GDM1 (cell line): ENCODE measurements at places on chromosomes 13 and 19.

DNA sequence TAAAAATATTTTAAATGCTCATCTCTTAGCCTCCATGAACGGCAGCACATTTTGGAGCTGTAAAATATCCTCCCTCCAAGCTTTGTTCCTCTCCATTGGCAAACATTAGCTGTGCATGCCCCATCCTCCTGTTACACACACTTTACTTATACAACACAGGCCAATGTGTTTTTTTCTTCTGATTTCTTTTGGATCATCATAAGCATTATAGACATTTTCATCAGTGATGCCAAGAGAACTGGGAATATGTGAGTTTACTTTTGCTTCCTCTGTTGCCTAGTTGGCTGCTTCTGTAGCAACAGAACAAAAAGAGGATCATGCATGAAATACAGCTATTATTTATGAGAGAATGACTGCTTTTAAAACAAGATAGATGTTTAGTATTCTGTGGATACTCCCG, 142.6 kb downstream of the PCDH9 start:
- no peak for DNase-seq

GRCh38 chr13:71712988-71713653, 153.9 kb downstream of the DACH1 start:
- DNase-seq = no peak

GRCh38 chr13:45516757-45517156, 52.0 kb downstream of the COG3 start:
- DNase-seq = no peak

DNA sequence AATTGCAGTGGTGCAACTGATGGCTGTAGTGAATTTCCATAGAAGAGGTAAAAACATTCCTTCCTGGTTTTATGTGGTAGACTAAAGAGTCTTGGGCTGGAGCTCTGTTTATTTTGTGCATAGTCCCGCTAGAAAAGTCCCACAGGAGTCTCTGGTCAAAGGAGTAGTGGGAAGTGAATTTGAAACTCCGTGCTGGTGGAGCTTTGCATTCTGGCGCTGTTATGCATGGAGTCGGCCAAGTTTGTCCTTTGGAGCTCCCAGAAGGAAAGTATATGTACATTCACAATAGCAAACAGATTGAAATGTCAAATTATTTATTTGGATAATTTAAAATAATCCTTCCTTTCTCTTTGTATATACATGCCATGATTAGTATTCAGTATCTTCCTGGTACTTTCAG, 296.5 kb downstream of the LMO7 start:
- no peak for DNase-seq

DNA sequence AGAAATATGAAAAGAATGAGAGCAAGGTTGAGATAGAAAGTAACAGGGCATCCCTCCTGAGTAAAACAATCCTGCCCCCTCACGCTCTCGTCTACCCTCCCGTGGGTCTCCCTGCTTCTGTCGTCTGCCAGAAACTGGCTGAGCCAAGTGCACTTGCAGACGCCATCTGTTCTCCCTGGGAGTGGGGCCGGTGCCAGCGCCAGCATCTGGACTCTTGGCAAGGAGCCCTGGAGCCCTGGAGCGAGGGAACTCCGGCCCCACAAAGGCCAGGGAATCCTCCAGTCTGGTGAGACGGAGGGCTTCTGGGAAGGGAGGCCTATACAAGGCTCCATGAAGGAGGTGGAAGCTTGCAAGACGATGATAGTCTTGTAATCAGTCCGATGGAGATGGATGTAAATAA, 2.3 kb upstream of the TMEM91 start:
- DNase-seq = no peak

- no peak for DNase-seq
Measured at GRCh38 chr13:74093691-74094090, 40.5 kb downstream of the KLF12 start.

GRCh38 chr13:75038393-75039113, 443.4 kb downstream of the TBC1D4 start:
- DNase-seq = no peak
